Body of pancreas (tissue), 4 donors: ENCODE measurements at places on chromosomes 4 and X.

DNA sequence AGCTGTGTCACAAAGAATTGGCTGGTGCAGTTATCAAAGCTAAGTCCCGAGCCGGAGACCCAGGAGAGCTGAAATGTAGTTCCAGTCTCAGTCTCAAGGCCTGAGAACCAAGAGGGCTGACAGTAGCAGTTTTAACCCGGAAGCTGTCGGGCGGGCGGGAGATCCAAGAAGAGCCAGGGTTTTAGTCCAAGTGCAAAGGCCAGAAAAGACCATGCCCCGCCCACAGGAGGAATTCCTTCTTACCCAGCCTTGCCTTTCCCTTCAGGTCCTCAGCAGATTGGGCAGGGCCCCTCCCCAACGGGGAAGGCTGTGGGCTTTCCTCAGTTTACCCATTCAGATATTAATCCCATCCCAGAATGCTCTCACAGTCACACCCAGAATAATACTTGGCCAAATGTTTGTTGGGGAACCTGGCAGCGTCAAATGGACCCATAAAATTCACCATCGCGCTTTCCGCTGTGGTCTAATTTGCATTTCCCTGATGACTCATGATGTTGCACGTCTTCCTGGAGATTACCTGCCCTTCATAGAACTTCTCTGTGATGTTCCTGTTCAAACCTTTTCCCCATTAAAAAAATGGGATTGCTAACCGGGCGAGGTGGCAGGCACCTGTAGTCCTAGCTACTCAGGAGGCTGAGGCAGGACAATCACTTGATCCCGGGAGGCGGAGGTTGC, 16.2 kb downstream of the MAEA start:
- no peak for DNase-seq

GRCh38 chr4:112377171-112377570, 80.0 kb downstream of the ALPK1 start:
- no peak for DNase-seq

GRCh38 chr4:73740353-73740778, at the start of gene CXCL8:
Gene CXCL8 (plus strand): TSS chr4:73740569. CDS start chr4:73740659, 90 bp downstream.
- DNase-seq: peak; percentile 81

GRCh38 chr4:20761382-20761781, 61.1 kb downstream of the PACRGL start:
- DNase-seq: no peak

DNA sequence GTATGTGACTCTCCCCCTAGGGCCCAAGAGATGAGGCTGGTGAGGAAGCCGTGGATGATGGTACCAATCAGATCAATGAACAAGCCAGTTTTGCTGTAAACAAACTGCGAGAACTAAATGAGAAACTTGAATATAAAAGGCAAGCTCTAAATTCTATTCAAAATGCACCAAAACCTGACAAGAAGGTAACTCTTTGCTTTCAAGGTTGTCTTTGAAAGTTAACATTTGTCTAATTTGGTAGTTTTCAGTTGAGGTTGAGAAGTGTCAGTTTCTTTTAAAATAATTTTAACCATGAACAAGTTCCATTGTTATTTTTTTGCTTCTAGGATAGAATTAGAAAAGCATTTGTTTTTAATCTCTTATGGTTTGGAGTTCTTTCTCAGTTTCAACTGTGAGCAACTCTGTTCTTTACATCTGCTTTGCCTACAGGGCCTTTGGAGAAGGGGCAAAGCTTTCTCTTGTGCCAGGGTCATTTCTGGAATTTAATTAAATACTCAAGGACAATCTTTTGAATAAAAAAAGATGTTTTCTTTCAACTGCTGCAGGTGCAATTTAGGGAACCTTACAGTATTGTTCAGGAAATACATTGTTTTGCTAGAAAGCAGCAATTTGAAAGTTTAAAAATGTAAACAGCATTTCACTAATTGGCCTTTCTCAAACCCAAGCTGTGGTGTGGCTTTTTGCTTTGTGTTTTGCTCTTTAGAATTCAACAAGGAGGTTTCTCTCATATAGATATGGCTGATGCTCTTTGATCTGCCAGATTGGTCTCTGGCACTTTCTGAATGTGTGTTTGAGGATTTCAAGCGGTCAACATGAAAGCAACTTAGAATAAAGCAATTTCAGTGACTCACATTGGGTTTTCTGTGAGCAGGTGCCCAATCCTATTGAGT, 62.9 kb downstream of the LRP2BP start:
- no peak for DNase-seq

GRCh38 chr4:26061248-26061986, 147.4 kb downstream of the SMIM20 start:
- DNase-seq: no peak

DNA sequence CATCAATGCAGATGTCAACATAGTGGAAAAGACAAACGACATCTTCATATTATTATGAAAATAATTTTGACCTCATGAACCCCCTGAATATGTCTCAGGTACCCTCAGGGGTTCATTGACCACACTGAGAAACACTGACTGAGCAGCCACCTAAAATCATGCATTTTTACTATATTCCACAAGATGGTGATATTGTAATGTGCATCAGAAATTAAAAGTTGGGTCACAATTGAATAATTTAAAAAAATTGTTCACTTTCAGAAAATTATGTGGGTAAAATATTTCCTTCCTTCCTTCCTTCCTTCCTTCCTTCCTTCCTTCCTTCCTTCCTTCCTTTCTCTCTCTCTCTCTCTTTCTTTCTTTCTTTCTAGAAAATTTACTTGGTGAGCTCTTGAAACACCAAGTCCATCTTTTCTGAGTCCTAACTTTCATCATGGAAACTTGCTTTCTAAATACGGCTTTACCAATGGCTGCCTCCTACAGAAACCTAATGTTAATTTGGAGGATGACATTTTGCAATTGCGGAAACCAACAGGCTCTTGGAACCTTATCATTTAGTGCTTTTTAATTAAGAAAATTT, 103.6 kb downstream of the RTL3 start:
- no peak for DNase-seq

- no peak for DNase-seq
Observed at GRCh38 chr4:21885770-21886169, 62.8 kb downstream of the KCNIP4 start.

DNA sequence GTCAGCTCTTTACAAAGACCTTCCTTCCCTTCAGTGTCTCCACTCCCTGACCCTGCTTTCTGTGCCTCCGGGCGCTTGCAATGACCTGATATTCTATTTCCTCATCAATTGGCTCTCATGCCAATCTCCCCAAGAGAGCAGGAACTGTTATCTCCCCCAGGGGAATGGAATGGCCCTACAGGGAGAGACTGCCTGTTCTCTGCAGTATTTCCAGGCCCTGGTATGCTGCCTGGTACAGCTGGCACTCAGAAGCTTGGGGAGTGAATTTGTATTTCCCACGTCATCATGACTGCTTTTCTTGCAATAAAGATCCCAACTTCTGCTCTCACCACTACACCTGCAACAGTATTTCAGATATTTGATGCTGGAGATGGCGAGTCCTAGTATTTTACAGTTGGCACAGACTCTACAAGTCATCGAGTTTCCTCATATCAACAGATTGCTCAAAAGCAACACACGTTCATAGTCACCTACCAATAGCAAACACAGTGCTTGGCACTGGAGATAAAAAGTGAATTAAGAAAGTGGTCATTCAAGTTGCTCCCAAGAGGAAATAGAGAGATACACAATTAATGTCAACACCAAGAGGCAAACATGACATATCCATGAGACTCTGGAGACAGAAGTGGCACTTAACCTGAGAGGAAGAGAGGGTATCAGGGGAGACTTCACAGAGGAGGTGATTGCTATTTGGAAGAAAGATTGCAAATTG, 90.5 kb upstream of the EGFL6 start:
- no peak for DNase-seq

GRCh38 chr4:140281828-140282552, 91.5 kb upstream of the SCOC start:
- DNase-seq: no peak

DNA sequence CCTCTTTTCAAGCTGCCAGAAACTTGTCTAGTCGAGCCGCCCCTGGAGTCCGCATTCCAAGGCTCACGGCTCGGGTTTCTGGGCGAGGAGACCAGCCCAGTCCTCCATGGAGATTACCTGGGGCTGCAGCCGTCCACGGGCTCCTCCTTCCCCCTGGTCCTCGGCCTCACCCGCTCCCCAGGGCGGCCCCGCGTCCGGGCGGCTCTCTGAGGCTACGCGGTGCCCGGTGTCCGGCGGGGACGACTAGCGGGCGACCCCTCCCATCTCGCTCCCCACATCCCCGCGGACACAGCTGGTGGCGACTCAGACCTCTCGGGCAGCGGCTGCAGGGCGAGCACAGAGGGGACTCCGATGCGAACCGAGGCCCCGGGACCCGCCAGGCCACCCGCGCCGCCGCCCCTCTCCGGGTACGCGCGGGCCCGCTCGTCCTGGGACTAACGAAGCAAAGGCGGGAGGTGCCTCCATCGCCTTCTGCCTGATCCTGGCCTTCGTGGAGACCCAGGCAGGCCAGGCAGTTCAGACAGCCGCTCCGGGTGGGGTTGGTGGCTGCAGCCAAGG, 159.4 kb downstream of the TRAM1L1 start:
- peak; percentile 49 for DNase-seq

DNA sequence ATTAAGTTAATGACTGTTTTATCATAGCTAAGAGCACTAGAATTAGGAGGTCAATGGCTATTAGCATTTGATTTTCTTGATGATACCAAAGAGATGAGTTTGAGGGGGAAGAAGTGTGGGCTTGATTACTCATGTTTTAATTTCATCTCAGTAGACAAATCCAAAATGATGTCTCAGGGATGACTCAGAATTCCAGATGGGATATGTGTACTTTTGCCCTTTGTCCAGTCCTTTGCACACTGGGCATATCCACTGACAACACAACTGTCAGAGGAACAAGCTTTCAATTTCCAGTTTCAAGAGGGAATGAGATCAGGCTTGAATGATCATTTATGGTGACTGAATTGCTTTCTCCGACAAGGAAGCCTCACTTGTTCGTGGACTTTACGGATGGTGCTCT, 325.3 kb upstream of the FTHL17 start:
- DNase-seq: no peak

GRCh38 chr4:120081726-120082125, 15.1 kb upstream of the MAD2L1 start:
- no peak for DNase-seq

DNA sequence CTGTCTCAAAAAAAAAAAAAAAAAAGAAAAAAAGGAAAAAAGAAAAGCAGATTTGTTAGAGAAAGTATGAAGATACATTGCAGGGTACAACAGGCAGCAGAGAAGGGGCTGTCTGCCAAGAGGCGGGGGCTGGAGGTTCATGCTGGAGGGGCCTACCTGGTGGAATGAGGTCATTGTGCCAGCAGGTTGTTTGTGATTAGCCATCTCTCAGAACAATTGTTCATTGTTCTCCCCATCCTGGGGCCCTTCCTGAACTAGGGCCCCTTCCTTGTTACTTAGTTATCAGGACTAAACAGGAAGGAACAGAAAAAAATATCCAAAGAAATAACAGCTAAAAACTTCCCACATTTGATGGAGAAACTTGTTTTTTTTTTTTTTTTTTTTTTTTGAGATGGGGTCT, 14.0 kb upstream of the GPKOW start:
- no peak for DNase-seq

GRCh38 chr4:40214038-40214437, 17.2 kb downstream of the RHOH start:
- DNase-seq: no peak

DNA sequence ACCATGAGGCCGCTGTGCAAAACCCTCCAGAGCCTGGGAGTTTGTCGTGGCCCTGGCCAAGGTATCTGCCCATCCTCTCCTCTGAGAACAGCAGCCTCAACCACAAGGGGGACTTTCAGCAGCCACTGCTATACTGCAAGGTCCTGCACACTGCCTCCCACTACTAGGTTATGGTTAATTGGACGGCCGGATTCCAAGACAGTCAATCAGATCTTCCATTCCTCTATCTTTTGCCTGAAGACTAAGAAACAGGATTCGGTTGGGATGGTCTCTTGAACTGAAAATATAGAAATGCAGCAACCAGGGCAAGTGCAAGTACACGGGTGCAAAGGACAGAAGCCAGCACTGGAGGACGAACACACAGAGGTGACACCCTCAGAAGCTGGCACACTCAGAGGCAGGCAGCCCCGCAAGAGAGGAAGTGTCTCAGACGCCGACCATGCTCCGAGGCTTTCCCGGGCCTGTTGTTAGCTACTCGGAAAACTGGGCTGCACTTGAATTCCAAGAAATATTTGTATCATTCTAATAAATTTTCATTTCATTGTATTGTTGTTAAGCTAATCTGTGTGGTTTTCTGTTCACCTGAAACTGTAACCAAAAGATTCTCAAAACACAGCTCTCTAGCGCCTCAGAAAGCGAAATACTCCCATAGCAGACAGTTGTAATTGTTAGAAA, 63.3 kb downstream of the AFAP1 start:
- no peak for DNase-seq

DNA sequence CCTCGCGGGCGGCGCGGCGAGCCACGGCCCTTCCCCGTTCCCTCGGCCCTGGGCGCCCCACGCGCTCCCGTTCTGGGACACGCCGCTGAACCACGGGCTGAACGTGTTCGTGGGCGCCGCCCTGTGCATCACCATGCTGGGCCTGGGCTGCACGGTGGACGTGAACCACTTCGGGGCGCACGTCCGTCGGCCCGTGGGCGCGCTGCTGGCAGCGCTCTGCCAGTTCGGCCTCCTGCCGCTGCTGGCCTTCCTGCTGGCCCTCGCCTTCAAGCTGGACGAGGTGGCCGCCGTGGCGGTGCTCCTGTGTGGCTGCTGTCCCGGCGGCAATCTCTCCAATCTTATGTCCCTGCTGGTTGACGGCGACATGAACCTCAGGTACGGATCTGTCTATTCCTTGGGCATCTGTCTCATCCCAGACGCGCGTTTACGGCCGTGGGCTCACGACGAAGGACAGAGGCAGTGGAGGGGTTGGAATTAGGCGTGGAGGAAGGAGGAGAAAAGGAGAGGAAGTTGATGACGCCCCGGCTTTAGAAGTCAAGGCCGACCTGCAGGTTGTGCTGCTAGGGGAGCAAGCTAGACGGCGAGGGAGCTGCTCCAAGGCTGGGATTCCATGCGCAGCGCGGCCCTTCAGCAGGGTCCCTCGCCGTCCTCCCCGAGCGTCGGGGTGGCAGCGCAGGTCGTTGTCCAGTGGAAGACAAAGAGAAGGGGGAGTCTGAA, 792 bp downstream of the SLC10A4 start:
- no peak for DNase-seq

DNA sequence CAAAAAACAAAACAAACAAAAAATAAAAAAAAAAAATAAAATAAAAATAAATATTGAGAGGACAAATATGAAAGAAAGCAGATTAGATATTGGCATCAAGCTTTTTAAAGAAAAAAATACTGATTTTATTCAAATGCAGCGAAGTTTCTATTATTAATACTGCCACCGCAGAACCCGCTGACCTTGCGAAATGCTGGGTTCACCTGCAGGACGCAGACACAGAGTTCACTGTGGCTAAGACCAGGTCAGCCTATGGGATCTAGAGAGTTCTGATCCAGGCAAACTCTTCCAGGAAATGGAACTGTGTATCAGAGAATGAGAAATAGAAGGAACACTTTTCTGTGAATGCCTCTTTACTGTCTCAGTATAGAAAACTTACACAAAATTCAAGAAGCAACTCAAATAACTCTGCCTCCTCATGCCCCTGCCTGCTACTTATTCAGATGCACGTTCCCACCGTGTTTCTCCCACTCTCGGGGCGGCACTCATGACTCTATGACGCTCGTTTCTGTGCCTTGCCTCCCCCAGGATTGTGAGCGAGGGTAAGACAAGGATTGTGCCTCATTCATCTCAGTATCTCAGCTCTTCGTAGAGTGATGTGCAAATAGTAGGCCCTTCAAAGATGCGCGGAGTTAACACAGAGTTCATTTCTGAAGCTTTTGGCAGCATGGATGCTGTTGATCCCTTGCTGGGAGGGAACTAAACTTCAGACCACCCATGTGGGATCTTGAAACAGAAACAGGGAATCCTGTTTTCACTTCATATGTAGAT, 44.1 kb upstream of the TLR3 start:
- no peak for DNase-seq
